ENCODE measurements at places on chromosomes 16 and 17.

- no peak for DNase-seq
Observed at GRCh38 chr17:306536-307294, 45.9 kb downstream of the RPH3AL start.

GRCh38 chr17:31072186-31072585, 22.6 kb upstream of the NF1 start:
- no peak for DNase-seq

GRCh38 chr16:78535098-78535497, 435.6 kb downstream of the WWOX start:
- no peak for DNase-seq

DNA sequence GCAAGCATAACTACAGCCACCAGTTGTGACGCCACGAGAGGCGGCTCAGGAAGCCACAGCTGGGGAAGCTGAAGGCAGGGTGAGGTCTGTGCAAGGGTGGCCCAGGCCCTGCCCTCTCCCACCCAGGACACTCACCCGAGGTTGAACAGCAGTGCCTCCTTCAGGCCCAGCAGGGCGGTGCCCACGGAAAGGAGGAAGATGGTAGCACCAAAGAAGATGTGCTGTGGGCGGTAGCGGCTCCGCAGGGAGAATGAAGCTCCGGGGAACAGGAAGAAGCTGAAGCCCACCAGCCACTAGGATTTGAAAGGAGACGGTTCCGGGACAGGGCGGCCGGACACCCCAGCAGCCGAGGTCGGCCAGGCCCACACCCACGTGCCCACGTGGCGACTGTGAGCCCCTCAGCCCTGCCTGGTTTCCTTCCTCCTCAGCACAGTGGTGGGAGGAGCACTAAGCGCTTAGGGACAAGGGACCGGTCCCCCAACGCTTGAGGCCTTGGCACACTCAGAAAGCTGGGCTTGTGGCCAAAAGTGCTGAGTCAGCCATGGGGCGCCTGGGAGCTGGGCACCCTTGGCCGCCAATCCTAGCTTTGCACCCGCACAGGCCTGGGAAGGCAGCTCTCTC, 11.0 kb downstream of the CYB561 start:
- DNase-seq: no peak

DNA sequence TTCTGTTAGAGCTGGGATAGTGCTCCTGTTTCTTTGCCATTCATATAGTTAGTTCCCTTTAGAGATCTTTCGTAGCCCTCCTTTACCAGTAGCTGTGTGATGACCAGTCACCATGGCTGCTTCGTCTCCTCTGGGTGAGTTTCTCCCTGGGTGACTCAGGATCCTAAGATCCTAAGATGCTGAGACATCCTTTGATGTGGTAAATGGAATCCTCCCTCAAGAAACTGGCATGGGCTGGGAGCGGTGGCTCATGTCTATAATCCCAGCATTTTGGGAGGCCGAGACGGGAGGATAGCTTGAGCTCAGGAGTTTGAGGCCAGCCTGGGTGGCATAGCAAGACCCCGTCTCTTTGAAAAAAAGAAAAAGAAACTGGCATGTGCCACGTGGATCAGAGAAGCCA, 5.9 kb downstream of the PHAF1 start:
- no peak for DNase-seq

DNA sequence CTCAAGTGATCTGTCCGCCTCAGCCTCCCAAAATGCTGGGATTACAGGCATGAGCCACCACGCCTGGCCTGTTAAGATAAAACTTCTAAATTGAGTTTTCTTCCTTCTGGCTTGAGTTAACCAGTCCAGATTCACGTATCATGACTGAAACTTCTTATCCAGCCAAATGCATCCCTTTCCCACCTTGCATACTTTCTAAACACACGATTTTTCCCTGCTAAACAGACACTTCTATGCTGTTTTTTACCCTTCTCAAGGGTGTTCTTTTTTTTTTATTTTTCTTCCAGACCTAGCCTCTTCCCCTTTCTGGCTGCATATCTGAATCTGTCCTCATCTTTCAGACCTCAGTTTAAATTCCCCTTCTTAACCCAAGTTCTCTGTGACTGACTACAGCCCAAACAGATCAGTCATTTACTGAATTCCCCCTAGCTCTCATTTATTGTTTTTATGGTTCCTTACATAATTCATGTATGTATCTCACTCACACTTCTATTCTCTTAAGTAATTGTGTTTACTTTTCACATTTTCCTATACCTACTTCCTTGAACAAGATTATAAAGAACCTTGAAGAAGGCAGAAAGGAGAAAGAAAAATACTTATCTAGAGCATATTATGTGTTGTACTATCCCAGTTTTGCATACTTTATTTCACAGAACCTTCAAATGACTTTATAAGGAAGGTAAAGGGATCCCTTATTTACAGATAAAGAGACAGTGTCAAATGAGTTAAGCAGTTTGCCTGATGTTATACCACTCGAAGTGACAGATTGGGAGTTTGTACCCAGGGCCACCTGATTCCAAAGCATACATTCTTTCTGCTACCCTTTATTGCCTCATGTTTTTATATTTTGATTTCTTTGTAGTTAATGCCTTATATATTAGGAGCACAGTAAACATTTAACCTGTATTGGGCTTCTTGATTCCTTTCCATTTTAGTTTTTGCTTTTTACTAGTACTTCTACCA, 5.2 kb downstream of the EVI2B start:
- DNase-seq: no peak

- no peak for DNase-seq
Observed at GRCh38 chr16:30371248-30371816, 1.0 kb upstream of the TBC1D10B start.

DNA sequence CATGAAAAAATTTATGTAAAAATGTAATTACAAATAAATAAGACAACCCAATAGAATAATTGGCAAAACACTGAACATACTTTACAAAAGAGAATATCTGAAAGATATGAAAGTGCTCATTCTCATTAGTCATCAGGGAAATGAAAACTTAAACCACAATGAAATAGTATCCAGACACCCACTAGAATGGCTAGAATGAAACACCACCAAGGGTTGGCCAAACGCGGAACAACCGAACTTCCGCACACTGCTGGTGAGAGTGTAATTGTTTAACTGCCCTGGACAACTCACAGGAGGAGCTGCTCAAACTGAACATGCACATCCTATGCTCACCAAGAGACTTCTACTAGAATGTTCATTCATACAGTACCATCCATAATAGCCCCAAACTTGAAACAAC, 5.8 kb upstream of the ZDHHC7 start:
- DNase-seq: no peak

DNA sequence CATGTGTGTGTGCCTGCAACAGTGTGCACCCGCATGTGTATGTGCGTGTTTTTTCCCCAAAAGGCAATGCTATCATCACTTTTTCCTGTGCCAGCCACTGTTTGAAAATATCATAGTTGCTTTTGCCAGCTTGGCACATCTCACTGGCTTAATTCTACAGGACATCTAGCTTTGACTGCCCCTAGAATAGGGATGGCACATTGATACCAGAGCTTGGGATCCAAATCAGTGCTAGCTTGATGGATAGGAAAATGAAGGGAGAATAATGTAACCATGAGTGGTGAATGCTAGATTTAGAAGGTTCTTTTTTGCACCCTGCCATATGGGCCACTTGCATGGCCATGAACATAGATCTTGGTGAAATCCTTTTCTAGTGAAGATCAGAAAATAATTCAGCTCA, 72.7 kb downstream of the HS3ST4 start:
- no peak for DNase-seq

GRCh38 chr16:64437706-64438324, 684.0 kb downstream of the CDH11 start:
- no peak for DNase-seq

DNA sequence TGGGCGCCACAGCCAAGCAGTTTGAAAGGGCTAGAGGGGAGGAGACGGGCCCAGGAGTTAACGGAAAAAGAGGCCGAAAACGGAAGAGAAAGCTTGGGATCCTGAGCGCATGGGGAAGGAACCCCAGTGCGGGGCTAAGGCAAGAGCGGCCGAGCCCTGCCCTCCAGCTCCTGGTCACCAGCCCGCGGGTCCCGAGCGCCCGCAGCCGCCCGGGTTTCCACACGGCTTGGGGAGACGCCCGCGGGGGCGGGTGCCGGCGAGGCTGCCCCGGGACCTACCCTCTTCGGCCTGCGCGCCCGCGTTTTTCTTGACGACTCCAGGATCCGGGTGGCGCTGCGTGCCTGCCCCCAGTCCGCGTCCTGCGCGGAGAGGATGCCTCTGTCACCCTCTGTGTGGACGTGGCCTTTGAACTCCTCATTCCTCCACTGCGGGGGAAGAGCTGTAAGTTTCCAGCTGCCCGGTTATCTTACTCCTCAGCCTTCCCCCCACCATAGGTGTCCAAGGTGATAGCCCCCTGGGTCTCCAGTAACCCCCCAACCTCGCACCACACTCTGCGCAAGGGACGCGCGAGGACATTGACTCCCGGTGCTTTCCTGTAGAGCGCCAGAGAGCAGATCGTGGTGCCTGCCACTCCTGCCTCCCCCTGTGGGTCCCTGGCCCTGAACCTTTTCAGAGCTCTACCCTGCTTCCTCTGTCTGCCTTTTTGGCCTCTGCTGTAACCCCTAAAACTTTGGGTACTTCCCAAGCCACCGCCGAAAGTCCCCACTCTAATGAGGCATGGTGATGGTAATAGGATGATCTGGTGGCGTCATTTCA, 1.7 kb upstream of the CDH11 start:
- no peak for DNase-seq

DNA sequence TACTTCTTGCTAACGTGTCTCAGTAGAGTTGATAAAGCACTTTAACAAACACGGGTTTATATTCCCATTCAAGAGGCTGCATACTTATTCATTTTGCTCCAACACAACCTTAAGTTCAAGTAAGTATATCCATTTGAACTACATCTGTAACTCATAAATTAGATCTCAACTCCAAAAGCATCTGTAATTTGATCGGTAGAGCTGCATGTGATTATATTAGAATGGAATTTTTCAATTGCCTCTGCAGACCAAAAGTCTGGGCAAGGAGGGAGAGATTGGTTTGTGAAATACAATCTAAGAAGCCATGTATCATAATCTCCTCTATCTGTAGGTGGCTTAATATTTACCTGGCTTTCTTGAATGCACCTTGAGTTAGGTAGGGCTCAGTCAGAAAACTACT, 371.0 kb downstream of the RBFOX1 start:
- DNase-seq: no peak

DNA sequence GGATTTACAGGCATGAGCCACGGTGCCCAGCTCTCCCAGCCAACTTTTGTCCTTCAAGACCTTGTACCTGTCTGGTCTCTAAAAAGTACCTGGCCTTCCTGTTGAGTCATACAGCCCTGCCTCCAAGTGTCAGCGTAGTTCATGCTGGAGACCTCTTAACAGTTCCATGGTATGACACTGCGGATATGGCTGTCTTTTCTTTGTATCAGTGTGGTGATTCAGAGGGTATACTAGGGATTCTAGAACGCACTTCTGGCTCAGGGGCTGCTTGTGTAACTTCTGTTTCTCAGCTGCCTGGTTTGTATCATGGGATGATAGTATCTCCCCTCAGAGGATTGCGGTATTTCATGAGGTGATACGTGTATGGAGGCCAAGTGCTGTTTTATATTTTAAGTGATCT, 2.0 kb upstream of the TMEM11 start:
- no peak for DNase-seq

DNA sequence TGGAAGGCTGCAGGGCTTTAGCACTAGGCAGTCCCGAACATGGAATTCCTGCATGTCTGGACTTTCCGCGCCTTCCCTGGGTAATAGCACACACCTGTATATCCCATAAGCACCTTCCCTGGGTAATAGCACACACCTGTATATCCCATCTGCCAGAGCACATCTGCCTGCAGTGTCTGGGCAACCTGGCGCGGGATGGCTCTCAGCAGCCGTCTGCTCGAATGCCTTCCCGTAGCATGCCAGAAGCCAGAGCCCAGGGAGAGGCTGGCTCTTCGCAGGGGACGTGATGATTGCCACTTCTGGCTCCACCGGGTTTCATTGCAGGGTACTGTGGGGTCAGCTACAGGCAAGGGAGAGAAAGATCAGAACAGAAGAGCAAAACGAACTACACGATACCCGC, 21.3 kb downstream of the MBTPS1 start:
- no peak for DNase-seq

GRCh38 chr16:22189473-22190080, 16.5 kb upstream of the EEF2K start:
- no peak for DNase-seq

DNA sequence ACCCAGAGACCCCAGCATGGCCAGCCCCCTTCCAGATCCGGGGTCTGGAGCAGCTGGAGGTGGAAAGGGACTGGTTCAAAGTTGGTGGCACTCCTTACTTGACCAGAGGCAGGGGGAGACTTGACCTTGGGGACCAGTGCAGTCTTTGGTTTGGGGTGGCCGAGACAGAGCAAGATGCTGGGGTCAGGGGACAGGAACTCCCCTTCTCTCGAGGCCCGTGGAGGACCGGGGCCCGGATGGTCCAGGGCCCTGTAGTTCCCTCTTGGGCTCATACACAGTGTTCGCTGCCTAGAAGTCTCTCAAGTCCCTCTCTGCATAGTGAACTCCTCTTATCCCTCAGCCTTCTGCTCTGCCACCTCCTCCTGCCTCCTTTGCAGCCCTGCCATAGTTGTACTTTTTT, 601 bp upstream of the PRSS33 start:
- DNase-seq: no peak

DNA sequence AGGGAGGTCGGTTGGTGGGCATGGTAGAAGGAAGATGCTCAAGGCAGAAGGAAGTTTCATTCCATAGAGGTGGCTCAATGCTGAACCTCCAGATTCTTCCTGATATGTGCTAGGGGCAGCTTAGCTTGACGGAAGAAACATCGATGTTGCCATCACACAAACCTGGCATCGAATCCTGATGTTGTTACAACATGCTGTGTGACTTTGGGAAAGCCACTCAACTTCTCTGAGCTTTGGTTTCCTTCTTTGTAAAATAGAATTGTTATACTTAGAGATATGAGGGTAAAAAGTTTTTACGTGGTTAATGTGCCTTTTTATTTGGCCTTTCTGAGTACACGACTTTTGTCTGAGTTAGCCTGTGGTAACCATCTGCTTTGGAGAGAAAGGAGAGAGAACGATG, 287.9 kb downstream of the SHISA9 start:
- no peak for DNase-seq

DNA sequence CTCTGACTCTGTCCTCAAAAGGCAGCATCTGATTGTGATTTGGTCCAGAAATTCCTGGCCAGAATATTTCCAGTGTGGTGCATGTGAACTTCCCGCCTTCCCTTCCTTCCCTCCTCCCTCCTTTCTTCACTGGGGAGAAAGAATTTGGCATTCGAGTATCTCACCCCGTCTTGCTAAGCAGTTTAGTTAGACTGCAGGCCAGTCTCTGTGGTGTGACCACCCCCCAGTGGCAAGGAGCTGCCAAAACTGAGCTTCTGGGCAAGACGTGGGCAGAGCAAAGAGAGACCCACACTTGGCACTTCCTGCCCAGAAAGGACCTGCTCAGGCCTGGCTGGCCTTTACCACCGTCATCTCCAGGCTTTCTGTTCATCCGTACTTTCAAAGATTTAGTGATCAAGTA, 36.4 kb downstream of the SNX20 start:
- DNase-seq: no peak

GRCh38 chr17:47305302-47305923, 18.3 kb upstream of the EFCAB13 start:
- no peak for DNase-seq

All from stimulated activated CD4-positive, alpha-beta T cell treated with anti-CD3 and anti-CD28 coated beads, Interleukin-12 subunit alpha, Interleukin-12 subunit beta, amount 100 ng/mL, for 48 hours (primary cell).